Smooth muscle cell of the coronary artery (primary cell): ENCODE measurements at places on chromosomes 12 and 14. TPM values are rescaled to one million over a fixed set of nuclear protein-coding genes. Genes with fewer than 3 reads are reported as not detected.

CAPS2 gene
- 5.0 and 5.9 TPM in 2 replicates for total RNA-seq

GLI1 gene
- 0.23 and 0.38 TPM in 2 replicates for total RNA-seq

CLEC2B gene
- total RNA-seq = 2.3 and 206 TPM in 2 replicates

EPS8 gene
- total RNA-seq = 85.8 and 150 TPM in 2 replicates

LRR1 gene
- total RNA-seq = 6.0 and 12.6 TPM in 2 replicates

PTPRR gene
- 0.83 and 0.94 TPM in 2 replicates for total RNA-seq

SNRNP35 gene
- total RNA-seq = 8.7 and 14.5 TPM in 2 replicates

GPR135 gene
- total RNA-seq = 0.82 and 2.6 TPM in 2 replicates

BEGAIN gene
- total RNA-seq = not detected in 2 replicates

CMA1 gene
- not detected in 2 replicates for total RNA-seq

AICDA gene
- 0.08 TPM in 1 of 2 replicates, not detected in the other for total RNA-seq

MYF5 gene
- total RNA-seq = not detected in 2 replicates

ABCC9 gene
- 1.3 and 21.8 TPM in 2 replicates for total RNA-seq

NELL2 gene
- total RNA-seq = not detected in 2 replicates

SOAT2 gene
- total RNA-seq = not detected in 2 replicates

PIP4P1 gene
- total RNA-seq = 17.0 and 19.8 TPM in 2 replicates
